T-helper 2 cell treated with Interferon-gamma antibody and Interleukin-4, amounts not matched to agents 5 μg/mL and 100 μg/mL, for 36 hours (primary cell): ENCODE measurements at places on chromosomes 13 and 19.

DNA sequence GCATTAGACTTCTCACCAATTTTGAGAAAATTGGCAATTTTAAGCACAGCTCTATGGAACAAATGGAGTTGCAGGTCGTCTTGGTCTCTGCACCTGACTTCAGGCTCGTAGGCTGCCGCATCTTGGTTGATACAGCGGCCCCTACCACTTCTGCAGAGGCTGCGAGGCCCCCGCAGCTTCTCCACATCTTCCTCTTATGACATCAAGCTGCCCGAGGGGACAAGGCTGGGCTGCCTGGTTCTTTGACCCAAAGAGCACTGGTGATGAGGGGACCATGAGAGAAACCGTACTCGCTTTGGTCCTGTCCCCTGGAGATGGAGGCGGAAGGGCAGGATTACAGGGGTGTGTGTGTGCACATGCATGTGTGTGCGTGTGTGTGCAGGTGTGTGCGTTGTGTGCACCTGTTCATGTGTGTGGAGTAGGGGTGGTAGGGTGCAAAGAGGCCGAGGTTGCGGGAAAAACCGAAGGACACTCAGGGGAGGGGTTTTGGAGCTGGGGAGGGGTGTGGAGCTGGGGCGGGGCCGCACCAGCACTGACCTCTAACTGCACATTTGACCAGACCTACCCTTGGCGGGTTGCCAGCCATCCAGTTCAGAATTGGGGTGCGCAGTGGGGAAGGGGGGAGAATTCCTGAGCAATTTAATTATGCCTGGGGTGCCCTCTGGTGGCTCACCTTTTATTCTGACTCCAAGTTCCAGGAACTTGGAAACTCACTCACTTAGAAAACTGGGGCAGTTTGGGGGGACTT is 65.1 kb upstream of the ARHGEF7 start:
- H3K27me3 ChIP-seq = peaks cover 10% of the 10 kb centered on the region
- no peak for DNase-seq
- no peak overlapping the region for H3K4me3 ChIP-seq
- peaks cover 6% of the 10 kb centered on the region for H3K4me1 ChIP-seq

DNA sequence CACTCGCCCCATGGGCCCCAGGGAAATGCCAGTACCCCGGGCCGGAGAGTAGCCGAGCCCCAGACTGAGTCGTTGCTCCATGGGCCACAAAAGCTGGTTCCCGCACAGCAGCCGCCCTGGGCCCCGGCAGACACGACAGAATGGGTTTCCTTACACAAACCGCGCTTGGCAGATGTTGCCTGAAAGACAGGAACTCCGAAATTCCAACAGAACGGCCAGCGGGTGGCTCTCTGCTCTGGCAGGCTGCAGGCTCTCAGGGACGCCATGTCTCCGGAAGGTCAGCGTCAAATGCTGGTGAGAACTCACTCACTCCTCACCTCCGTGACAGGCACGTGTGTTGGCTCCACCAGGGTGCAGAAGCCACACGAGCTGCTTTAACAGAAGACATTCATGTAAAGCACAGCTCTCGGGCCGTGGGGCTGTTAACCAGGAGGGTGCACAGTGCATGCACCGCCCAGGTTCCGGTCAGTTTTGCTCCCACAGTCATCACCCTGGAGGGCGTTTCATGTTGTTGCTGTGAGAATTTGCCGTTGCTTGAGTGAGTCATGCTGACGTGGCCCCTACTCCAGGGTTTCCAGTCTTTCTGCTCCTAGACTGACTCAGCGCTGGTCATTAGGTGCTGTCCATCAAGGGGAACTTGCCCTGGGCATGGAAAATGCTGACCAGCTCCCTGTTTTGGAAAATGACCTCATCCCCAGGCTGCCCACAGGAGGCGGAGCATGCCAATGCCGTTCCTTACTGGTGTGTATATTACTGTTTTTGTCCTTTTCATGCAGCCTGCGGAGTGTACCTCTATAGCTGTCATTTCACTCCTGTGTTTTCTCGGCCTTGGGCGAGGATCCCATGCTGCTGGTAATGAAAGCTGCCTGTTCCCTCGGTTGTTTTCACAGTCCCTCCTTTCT is 44.8 kb downstream of the ANKRD10 start:
- H3K4me3 ChIP-seq = peak overlapping the region; percentile 39
- peaks cover 4% of the 10 kb centered on the region for H3K4me1 ChIP-seq
- no peak overlapping the region for H3K27ac ChIP-seq
- peaks cover 39% of the 10 kb centered on the region for H3K27me3 ChIP-seq
- DNase-seq = peak; percentile 49

GRCh38 chr13:113153810-113154748 is 4.4 kb upstream of the PROZ start:
- peaks cover 17% of the 10 kb centered on the region for H3K4me1 ChIP-seq
- H3K27ac ChIP-seq = no peak overlapping the region
- peaks cover 9% of the 10 kb centered on the region for H3K36me3 ChIP-seq
- DNase-seq = peak; percentile 40

DNA sequence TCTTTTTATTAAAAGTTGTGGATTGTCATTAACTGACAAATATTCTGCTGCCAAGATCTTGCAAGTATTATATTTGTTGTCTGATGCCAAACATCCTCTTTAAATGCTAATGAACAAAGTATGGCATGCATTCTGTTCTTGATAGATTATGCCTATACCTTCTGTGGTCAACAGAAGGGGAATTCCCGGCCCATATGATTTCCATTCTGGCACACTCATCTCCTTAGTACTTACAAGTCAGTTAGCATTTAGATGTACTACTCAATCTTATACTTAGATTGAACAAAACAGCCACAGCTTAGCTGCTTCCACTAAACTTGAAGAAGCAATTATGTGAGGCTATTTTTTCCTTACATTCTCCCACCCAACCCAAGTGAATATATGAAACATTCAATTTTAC is 246.1 kb upstream of the DACH1 start:
- no peaks in the 10 kb centered on the region for H3K36me3 ChIP-seq
- H3K27me3 ChIP-seq = no peaks in the 10 kb centered on the region
- H3K27ac ChIP-seq = no peak overlapping the region
- DNase-seq = no peak
- H3K4me1 ChIP-seq = no peaks in the 10 kb centered on the region

DNA sequence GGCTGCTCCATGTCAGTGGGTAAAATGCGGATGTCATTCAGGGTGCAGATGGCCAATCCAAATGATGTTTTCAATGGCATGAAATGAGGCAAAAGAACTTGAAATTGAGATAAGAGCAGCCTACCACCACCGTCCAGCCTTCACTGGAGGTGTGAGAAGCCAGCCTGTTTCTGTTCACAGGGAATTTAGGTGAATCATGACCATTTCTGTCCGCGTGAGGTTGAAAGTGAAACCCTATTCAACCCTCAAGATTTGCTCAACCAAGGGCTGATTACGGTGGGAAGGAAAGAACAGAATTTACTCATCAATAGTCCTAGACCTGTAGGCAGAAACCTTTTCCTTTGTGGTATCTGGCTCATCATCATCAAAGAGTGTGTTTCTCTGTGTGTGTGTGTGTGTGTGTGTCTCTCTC is 370.7 kb downstream of the COG6 start:
- peaks cover 24% of the 10 kb centered on the region for H3K4me1 ChIP-seq
- DNase-seq = peak; percentile 86
- no peak overlapping the region for H3K27ac ChIP-seq
- H3K4me3 ChIP-seq = peak overlapping the region; percentile 59
- H3K27me3 ChIP-seq = peaks cover 28% of the 10 kb centered on the region

DNA sequence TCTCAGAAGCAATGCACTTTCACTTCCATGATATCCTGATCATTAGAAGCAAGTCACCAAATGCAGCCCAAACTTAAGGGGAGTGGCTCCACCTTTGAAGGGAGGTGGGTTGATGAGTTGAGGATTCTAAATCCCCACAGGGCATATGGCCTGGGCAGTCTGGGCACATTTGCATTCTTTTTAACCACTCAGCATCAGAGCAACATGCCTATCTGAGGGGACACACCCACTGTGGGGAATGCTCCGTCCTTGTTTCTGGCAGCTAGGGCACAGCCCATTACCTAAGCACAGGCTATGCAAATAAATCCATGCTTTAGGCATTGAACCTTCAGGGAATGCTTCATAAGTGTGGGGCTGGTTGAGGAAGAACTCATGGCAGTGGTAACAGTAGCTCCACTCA is 12.3 kb upstream of the SACS start:
- peaks cover 6% of the 10 kb centered on the region for H3K27me3 ChIP-seq
- no peaks in the 10 kb centered on the region for H3K36me3 ChIP-seq
- no peak overlapping the region for H3K27ac ChIP-seq

- peak within 1 kb of the TSS; percentile 93 for H3K27ac ChIP-seq
- no peaks in the 10 kb centered on the region for H3K27me3 ChIP-seq
- DNase-seq = peak; percentile 87
- peak within 1 kb of the TSS; percentile 96 for H3K4me3 ChIP-seq
- H3K4me1 ChIP-seq = peaks cover 32% of the 10 kb centered on the region
Observed at GRCh38 chr19:1066748-1067340, at the start of gene ARHGAP45. Gene ARHGAP45, plus strand, starts transcription at chr19:1067167. Its CDS starts 239 bp downstream, at chr19:1067406.

DNA sequence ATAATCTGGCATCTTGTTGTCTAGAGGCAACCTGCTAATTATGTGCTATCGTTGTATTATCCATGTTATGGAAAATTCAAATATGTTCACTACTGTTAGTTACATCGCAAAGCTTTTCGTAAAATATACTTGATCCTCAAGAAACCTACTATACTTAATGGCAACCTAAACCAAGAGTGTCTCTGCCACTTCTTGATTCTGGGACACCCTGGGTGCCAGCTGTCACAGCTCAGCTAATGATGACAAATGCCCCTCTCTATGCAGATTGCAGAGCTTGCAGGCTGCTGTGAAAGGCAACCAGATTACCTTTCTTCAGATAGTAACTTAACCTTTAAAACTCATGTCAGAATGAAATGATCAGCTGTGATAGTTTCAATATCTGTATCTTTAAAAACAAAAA is 8.9 kb upstream of the MAB21L1 start:
- H3K27ac ChIP-seq = no peak overlapping the region
- no peak for DNase-seq
- H3K36me3 ChIP-seq = no peaks in the 10 kb centered on the region

GRCh38 chr19:39878398-39878797 is 32.2 kb upstream of the FBL start:
- no peaks in the 10 kb centered on the region for H3K4me1 ChIP-seq
- H3K27ac ChIP-seq = no peak overlapping the region
- H3K27me3 ChIP-seq = no peaks in the 10 kb centered on the region
- H3K4me3 ChIP-seq = no peak overlapping the region
- DNase-seq = no peak

GRCh38 chr13:108700422-108701170 is 71.2 kb downstream of the MYO16 start:
- H3K4me3 ChIP-seq = no peak overlapping the region
- no peaks in the 10 kb centered on the region for H3K4me1 ChIP-seq
- no peaks in the 10 kb centered on the region for H3K27me3 ChIP-seq
- H3K27ac ChIP-seq = no peak overlapping the region
- no peak for DNase-seq

GRCh38 chr19:42281146-42281826 is 12.2 kb downstream of the CIC start:
- H3K4me1 ChIP-seq = peaks cover 52% of the 10 kb centered on the region
- peaks cover 9% of the 10 kb centered on the region for H3K36me3 ChIP-seq
- H3K27ac ChIP-seq = no peak overlapping the region
- no peak overlapping the region for H3K4me3 ChIP-seq

GRCh38 chr13:107553838-107554237 is 661.5 kb downstream of the LIG4 start:
- H3K4me1 ChIP-seq = no peaks in the 10 kb centered on the region
- H3K27ac ChIP-seq = no peak overlapping the region
- DNase-seq = no peak
- H3K27me3 ChIP-seq = no peaks in the 10 kb centered on the region
- H3K4me3 ChIP-seq = no peak overlapping the region
- H3K36me3 ChIP-seq = no peaks in the 10 kb centered on the region

- H3K36me3 ChIP-seq = no peaks in the 10 kb centered on the region
- no peak overlapping the region for H3K27ac ChIP-seq
- peaks cover 11% of the 10 kb centered on the region for H3K4me1 ChIP-seq
- no peak overlapping the region for H3K4me3 ChIP-seq
- peaks cover 8% of the 10 kb centered on the region for H3K27me3 ChIP-seq
Observed at GRCh38 chr13:109159650-109160309, 530.4 kb downstream of the MYO16 start.

DNA sequence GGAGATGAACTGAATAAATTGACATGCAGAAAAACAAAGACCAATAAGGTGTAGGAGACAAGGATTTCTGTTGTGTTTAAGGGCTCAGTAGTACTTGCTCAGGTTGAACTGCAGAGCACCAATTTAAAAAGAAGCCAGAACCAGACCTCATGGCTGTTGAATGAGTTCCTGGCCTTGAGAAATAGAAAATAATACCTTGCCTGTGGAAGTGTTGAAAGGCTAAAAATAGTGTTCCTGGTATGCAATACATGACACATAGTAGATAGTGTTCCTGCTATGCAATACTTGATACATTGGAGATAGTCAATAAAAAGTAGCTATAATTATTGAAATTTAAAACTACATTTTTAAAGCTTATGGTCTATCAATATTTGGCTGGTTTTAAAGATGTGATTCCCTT is 595.8 kb downstream of the PCDH9 start:
- no peaks in the 10 kb centered on the region for H3K4me1 ChIP-seq
- H3K36me3 ChIP-seq = no peaks in the 10 kb centered on the region
- no peak overlapping the region for H3K27ac ChIP-seq
- DNase-seq = no peak
- H3K27me3 ChIP-seq = no peaks in the 10 kb centered on the region
- no peak overlapping the region for H3K4me3 ChIP-seq

- no peak overlapping the region for H3K4me3 ChIP-seq
- no peaks in the 10 kb centered on the region for H3K27me3 ChIP-seq
- no peaks in the 10 kb centered on the region for H3K4me1 ChIP-seq
- no peaks in the 10 kb centered on the region for H3K36me3 ChIP-seq
- no peak overlapping the region for H3K27ac ChIP-seq
- no peak for DNase-seq
Observed at GRCh38 chr19:10044390-10044789, 31.1 kb downstream of the RDH8 start.

DNA sequence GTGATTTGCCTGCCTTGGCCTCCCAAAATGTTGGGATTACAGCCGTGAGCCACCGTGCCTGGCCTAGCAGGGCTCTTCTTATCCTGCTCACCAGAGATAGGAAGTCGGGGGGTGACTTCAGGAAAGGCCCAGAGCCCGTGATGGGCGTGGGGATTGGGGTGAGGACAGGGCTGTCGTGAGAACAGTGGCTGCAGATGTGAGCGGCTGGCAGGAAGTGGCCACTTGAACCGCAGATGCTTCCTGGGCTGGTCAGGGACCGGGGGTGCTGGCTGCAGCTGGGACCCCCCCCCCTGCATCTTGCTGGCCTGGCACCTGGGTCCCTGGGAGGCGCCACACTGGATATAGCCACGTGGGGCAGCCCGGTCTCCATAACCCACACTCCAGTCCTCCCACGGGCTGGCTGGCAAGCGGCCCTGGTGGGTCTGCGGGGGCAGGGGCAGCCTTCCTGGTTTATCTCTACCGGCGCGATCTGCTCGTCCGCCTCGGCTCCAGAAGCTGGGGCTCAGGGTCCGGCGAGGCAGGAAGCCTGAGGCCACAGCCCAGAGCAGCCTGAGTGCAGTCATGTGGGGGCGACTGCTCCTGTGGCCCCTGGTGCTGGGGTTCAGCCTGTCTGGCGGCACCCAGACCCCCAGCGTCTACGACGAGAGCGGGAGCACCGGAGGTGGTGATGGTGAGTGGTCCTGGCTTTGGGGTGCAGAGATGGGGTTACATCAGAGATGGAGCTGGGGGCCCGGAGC is at the start of gene F2RL3:
TSS of gene F2RL3 (plus strand) at position 371 of the 737 bp plus-strand sequence. CDS start at position 562, 191 bp downstream.
- peaks cover 10% of the 10 kb centered on the region for H3K4me1 ChIP-seq
- H3K36me3 ChIP-seq = no peaks in the 10 kb centered on the region
- H3K27ac ChIP-seq = peak within 1 kb of the TSS; percentile 63
- DNase-seq = no peak
